ENCODE measurements at places on chromosomes 5 and 9.

- no peak for DNase-seq
These were observed 108.4 kb upstream of the DHFR start for GRCh38 chr5:80763211-80763610.

DNA sequence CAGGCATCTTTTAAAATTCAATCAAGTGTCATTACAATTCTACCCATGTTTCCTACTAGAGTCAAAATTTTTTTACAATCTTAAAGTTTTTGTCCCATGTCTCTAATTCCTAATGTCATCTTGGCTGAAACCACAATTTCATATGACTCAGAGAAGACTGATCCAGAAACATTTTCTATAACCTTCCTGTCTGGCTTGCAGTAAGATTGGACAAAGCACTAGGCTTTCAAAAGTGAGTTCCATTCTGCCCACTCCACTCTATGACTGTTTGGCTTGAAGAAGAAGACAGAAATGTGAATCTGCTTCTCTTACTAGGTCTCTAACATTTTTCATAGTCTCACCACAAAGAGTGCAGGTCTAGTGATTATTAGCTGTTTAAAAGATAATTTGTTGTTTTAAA is 88.8 kb downstream of the NR3C1 start:
- peak; percentile 92 for DNase-seq

GRCh38 chr5:98763001-98763630 is 10.3 kb upstream of the RGMB start:
- DNase-seq: peak; percentile 71

GRCh38 chr5:167820101-167820990 is 471.1 kb upstream of the WWC1 start:
- peak; percentile 23 for DNase-seq

- DNase-seq: no peak
These were observed 145.8 kb downstream of the BARX1 start for GRCh38 chr9:93809204-93809940.

DNA sequence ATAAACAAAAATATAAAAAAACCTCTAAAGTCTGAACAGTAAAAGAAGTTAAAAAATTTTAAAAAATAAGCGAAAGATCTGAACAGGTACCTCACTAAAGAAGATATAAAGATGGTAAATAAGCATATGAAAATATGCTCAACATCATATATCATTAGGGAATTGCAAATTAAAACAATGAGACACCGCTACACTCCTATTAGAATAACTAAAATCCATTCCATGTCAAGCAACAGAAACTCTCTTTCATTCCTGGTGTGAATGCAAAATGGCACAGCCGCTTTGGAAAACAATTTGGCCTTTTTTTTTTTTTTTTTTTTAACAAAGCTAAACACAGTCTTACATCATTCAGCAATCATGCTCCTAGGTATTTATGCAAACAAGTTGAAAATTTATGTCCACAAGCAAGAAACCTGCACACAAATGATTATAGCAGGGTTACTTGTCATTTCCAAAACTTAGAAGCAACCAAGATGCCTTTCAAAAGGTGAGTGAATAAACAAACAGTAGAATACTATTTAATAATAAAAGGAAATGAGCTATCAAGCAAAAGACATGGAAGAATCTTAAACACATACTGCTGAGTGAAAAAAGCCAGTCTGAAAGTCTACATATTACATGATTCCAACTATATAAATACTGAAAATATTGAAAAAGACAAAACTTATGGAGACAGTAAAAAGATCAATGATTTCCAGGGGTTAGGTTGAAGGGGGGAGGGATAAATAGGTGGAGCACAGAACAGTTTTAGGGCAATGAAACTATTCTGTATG is 22.1 kb downstream of the ANXA1 start:
- DNase-seq: peak; percentile 29

DNA sequence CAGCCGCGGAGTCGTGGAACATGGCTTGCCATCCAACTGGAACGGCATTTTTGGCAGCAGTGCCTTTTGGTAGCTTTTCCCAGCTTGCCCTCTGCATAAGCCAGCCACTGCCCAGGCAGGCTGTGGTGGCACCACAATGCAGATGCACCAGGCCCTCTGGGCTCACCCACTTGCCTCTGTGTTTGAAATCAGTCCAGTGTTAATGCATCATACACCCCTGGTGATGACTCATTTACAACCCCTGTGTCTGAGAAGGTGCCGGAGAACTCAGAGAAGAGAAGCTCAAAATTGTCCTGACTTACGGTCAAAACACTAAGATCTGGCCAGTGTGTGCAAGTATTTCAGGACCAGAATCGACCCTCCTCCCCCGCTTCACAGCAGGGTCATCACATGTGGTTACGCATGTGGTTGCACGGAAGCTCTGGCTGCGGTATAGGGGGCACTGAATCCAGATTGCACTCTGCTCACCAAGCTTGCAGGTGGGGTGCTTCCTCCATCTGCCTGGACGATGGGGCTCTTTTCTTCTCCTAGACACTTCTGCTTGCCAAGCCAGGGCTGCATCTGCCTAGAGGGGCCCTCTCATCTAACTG is 66.5 kb upstream of the SMIM15 start:
- DNase-seq: peak; percentile 45

- no peak for DNase-seq
These were observed 351.9 kb downstream of the ENC1 start for GRCh38 chr5:74288448-74289108.

GRCh38 chr9:34437006-34437925 is 21.1 kb downstream of the FAM219A start:
- peak; percentile 67 for DNase-seq

DNA sequence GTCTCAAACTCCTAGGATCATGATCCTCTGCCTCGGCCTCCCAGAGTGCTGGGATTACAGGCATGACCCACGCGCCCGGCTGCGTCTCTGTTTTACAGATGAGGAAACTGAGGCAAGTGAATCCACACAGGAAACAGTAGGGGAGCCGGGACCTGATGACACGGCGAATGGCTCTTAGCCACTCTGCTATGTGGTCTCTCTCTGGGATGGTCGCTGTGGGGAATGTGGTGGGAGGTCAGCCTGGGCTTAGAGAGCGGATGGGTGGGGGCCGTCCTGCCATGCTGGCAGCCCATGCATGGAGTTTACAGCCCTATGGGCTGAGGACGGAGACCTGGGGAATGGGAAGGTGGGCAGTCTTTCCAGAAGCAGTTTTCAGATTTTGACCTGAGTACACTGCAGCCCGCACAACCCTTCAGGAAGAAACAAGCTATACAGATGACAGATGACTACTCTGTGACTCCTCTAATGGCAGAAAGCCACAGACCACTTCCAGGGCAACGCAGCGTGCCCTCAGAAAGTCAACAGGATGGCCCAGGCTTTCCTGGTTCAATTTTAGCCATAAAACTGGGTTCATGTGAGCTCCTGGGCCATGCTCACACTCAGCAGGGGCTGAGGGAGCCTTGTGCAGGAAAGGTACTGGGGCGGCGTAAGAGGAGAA is 136.1 kb upstream of the RAPGEF1 start:
- DNase-seq: peak; percentile 62

DNA sequence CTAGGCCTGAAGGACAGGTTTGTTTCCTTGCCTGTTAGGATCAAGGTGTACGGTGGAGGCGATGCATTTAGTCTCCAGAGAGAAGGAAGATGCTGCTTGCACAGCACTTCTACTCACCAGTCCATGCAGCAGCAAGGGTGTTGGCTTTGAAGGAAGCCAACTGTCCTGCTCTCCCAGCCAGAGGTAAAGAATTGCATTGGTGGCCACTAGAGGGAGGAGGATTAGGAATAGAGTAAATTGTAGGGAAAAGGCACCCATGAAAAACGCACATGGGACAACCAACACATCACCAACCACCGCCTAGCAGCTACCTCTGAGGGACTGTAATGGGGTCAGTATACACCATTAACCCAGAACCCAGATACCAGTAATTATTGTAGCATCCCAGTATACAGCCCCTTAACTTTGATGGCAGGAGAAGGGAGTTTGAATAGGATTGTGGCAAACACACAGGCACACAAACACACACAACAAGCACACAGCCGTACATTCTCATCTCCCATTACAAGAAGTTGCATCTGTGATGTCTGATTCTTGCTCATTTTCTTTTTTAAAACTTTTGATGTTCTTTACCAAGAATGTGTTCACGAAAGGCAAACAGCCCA is 267.7 kb downstream of the ADAMTS6 start:
- DNase-seq: peak; percentile 38

GRCh38 chr5:119267958-119268386 is 87.8 kb upstream of the TNFAIP8 start:
- peak; percentile 98 for DNase-seq

- peak; percentile 78 for DNase-seq
These were observed 30.9 kb upstream of the SLC46A2 start for GRCh38 chr9:112921549-112921948.

GRCh38 chr5:173920866-173921555 is 32.9 kb downstream of the CPEB4 start:
- peak; percentile 47 for DNase-seq

DNA sequence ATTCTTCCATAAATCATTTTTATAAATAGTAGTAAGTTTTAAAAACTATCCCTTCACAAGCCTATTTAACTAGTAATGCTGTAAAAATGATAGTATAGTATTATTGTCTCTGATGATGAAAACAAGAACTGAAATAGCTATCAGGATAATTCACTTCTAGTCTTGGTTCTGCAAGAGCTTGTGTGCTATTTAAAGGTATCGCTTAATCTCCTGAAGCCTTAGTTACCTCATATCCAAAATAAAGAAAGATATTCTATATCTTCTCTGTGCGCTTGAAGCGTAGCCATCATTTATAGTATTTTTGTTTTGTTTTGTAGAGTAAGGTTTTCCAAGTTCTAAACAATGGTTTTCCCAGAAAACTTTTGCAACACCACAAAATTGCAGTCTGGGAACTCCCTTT is 180.1 kb downstream of the TMC1 start:
- DNase-seq: no peak

- peak; percentile 2 for DNase-seq
These were observed 21.3 kb downstream of the TRIO start for GRCh38 chr5:14164164-14165163.

- DNase-seq: no peak
These were observed 172.5 kb upstream of the PTPRD start for GRCh38 chr9:10785255-10785654.

GRCh38 chr9:108662091-108662875 is 193.5 kb downstream of the ACTL7B start:
- DNase-seq: peak; percentile 44

GRCh38 chr9:86714999-86715398 is 232.3 kb downstream of the GAS1 start:
- peak; percentile 94 for DNase-seq

DNA sequence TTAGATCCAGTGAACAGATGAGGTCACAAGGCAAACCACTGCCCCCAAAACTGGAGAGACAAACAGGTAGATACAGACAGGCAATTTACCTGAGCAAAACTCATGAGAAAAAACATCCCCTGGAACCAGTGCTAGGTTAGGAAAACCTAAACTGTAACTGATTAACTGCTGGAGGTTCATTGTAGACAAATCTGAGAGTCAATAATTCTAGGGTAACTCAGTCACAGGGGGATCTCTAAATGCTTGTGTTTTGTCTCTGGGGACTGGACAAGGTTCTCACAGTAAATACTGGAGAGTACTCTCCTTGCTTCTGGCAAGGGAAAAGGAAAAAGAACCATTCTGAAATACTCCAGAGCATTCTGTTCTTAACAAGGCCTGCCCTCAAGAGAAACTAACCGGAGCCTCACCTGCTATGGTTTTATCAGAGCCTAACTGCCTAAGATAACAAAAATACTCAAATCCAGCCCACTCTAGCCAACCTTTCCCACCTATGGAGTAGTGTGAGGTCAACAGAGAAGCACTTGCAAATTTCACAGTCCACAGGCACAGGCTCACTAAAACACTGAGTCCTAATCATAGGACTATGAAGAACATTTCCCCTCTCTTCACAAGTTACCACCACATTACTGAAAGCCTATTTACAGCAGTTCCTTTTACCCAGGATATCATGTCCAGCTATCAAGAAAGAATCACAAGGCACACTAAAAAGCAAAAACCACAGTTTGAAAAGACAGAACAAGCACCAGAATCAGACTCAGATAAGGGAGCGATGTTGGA is 139.9 kb upstream of the ACOT12 start:
- no peak for DNase-seq

DNA sequence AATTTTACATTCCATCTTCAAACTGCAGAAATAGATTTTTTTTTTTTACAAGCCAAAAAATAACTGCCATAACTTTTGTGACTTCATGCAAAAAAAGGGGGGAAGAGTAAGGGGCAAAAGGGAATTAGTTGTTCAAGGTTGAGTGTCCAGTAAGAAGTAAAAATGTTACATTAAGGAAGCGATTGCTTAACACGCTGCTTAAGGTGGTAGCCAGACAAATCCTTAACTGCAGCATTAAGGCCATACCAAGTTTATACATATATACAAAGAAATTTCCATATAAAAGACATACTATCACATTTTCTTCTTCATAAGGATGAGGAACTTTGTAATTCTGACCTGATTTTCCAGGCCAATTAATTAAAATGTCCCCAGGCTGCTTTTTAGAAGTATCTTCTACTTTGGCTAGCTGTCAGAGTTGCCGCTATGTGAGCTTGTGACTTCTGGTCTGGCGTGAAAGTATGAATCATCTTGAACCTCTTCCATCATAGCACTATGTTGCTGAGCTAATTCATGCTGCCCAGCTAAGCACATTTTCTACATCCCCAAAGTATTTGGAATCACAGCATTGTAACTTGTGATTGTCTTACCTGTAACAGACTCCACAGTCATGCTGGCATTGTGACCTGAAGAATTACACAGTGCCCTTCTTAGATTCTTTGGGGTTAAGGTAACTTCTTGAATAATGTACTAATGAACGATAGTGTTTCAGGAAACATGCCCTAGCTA is 40.0 kb downstream of the G3BP1 start:
- peak; percentile 84 for DNase-seq

- peak; percentile 55 for DNase-seq
These were observed 6.9 kb downstream of the NOL6 start for GRCh38 chr9:33466565-33467495.

- no peak for DNase-seq
These were observed 4.9 kb upstream of the HRH2 start for GRCh38 chr5:175652741-175653663.

- DNase-seq: peak; percentile 93
These were observed 130.0 kb downstream of the LHFPL2 start for GRCh38 chr5:78518365-78519197.

- no peak for DNase-seq
These were observed 307.4 kb downstream of the CSNK1G3 start for GRCh38 chr5:123819386-123819785.

GRCh38 chr9:109468927-109469326 is 29.2 kb downstream of the PTPN3 start:
- DNase-seq: peak; percentile 29

Data from GM23248 (cell line).